GF-D8 (cell line): ENCODE measurements at places on chromosomes 7 and 10.

GRCh38 chr10:770975-771374 is 81.5 kb upstream of the DIP2C start:
- DNase-seq: no peak

- DNase-seq: no peak
Measured at GRCh38 chr7:116578526-116578925, 53.7 kb downstream of the CAV1 start.

GRCh38 chr7:142174441-142174840 is 62.9 kb downstream of the MGAM2 start:
- DNase-seq: no peak

DNA sequence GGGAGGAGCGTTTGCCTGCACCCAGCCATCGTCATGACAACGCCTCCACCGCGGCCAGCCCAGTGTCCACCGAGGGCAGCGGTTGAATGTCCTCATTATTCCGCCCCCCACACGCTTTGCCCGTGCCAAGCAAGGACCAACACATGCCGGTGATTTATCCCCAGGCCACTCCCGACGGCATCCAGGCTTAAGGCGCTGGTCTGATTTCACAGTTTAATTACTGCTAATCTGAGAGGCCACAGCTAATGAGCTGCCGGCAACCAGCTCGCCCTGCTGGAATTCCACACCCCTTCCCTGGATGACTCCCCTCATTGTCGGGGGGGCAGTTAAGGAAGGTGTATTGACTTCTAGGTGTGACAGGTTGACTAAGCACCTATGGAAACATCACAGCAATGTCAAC is 432.3 kb downstream of the DNAJB6 start:
- DNase-seq: no peak

GRCh38 chr10:71998840-71999194 is 34.6 kb downstream of the CHST3 start:
- DNase-seq: no peak

- DNase-seq: no peak
Measured at GRCh38 chr7:29496355-29497020, 67.1 kb upstream of the PRR15 start.

DNA sequence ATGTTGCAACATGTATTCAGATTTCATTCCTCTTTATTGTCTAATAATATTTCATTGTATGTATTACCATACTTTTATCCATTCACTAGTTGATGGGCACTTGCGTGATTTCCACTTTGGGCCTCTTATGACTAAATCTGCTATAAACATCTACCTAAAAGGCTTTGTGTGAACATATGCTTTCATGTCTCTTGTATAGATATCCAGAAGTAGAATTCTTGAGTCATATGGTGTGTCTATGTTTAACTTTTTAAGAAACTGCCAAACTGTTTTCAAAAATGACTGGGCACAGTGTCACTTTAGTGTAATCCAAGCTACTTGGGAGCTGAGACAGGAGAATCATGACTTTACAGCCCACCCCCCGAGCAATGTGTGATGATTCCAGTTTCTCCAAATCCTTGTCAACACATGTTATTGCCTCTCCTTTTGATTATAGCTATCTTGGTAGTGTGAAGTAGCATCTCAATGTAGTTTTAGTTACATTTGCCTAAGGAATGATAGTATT is 618.9 kb upstream of the C7orf33 start:
- DNase-seq: no peak

DNA sequence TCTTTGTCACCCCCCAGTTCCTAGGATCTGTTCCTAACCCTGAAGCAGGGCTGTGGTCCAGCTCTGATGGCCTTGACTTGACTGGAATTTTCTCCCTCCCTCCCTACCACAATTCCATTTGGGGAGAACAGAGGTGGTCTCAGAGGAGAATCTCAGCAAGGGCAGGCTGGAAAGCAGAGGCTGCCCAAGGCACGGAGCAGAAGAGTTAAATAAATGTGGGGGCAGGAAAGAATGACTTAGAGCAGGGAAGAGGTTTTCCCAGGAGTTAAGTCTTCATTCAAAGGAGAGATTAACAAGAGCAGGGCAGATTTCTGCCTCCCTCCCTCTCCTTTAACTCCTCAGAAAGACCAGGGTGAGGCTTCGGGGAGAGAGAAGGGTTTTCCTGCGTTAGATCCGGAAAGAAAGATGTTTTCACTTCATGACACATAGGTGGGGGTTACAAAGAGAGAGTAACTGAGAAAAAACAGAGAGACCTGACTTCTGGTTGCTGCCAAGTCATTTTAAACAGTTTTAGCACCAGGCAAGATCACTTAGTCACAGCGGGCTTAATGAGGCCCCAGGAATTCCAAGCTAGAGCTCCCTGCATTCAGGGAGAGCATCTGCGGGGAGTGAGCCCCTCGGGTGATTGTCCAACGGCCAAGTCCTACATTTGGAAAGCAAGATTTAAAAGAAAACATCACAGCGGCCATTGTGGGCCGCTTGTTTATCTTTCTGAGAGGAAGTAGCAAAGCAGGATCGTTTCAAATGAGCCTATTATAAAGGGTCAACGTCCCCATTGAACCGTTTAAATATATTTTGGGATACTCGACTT is 78.7 kb downstream of the ARHGAP22 start:
- DNase-seq: no peak

DNA sequence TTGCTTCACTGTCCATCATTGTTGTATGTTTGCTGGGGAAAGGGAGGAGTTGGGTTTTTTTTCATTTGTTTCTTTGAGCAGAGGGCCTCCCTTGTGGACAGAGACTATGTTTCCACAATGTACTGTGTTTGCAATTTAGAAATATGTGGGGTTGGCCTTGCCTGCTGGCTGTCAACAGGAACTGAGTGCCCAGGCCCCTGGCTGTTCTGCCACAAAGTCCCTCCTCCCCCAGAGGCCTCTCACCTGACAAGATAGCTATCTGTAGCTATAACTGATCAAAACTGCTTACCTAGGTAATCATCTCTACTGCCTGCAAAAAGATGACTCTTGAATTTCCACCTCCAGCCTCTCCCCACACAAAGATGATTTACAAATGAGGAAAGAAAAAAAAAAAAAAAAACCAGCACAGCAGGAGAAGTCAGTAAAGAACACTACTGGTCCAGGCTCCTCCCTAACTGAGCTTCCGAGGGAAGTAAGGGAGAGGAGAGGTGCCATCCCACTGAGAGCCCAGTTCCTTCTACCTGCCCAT is 121.8 kb downstream of the SGMS1 start:
- no peak for DNase-seq

GRCh38 chr7:47588704-47589225 is 6.9 kb upstream of the TNS3 start:
- DNase-seq: no peak

DNA sequence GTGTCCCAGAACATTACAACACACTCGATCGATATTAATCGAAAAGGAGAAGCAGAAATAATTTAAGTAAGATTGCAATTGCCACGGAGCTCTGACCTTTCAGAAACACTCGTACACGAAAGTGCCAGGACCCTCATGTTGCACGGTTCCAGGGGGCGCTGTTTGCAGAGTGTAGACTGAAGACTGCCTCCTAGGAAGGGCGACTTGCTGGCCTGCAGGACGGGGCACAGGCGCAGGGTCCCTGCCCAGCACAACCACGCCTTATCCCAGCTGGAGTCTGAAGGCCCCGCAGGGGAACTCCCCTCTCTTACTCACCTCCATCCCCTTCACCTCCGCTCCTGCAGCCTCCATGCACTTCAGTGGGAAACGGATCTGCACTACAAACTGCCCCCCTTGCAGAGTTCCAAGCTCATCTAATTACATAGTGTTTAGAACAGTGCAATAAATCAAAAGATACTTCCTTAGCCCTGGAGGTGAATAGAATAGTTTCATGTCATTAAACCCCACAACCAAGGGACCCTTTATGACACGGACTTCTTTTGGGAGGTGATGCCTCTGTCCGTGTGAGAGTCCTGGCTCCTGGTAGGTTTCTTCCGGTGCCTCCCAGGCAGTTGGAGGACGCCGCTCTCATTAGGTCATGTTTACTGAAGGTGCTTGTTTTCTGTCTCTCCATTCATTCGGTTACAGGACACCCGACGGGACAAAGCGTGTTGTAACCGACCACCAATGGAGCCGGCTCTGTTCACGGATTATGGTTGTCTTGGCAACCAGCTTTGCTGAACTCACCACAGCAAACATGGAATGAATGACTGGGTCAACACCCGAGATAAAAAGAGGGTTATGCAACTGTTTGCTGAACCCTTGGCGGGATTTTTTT is 262.2 kb downstream of the BAMBI start:
- no peak for DNase-seq

DNA sequence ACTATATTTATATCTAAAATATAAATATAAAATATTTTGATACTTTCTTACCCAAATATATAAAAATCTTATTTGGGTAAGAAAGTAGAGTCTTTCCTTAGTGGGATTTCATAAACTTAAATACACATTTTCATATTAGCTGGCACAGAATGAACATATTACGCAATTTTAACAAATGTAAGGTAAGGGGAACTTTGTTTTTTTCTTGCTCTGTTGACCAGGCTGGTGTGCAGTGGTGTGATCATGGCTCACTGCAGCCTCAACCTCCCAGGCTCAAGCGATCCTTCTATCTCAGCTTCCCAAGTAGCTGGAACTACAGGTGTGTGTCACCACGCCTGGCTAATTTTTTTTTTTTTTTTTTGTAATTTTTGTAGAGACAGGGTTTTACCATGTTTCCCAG is 18.3 kb downstream of the CYP26A1 start:
- DNase-seq: no peak

DNA sequence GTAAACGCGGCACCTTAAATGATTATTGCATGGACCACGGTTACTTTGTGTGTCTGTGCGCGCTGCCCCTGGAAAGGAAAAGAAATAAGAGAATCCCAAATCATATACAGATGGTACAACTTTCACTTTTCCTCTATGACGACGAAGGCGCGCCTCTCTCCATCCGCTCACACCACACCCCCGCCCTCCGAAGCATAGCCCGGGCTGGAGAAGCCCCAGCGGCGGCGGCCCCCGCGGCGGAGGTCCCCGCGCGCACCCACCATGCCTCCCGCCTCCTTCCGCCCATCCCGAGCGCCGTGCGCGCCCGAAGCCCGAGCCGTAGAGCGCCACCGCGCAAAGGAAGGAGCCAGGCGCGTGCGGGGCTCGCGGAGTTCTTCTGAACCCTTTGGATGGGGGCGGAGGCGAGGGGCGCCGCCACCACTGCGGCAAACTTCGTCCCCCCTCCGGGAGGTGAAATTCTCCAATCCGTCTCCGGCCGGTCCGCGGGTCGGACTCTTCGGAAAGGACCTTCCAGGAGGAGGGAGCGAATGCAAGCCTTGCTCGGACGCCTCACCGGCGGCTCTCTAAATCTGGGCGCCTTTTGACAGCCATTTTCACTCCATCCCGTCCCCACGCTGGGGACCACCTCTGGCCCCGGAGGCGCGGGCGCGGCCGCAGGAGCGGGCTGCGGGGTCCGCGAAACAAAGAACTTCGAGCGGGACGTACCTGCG is 588 bp downstream of the GLI3 start:
- no peak for DNase-seq

- no peak for DNase-seq
Measured at GRCh38 chr10:97333351-97333600, 1.3 kb downstream of the FRAT2 start.

GRCh38 chr7:20164425-20165145 is 52.6 kb downstream of the MACC1 start:
- peak; percentile 20 for DNase-seq

DNA sequence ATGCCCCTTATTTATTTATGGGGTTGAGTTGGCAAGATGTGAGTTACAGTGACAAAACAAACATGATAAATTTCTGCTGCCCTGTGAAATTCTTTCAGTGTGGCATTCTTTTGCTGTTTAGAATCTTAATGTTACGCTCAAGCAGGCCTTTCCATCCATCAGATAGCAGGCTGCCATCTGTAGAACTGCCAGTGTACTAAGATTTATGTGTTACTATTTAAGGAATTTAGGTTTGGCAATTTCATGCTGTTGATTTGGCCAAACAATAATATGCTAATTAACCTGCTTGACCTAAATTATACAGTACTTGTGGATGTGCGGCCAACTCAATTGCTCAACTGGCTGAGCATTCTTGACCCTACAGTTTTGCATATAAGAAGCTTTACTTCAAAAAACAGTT is 477.7 kb upstream of the TPK1 start:
- no peak for DNase-seq

DNA sequence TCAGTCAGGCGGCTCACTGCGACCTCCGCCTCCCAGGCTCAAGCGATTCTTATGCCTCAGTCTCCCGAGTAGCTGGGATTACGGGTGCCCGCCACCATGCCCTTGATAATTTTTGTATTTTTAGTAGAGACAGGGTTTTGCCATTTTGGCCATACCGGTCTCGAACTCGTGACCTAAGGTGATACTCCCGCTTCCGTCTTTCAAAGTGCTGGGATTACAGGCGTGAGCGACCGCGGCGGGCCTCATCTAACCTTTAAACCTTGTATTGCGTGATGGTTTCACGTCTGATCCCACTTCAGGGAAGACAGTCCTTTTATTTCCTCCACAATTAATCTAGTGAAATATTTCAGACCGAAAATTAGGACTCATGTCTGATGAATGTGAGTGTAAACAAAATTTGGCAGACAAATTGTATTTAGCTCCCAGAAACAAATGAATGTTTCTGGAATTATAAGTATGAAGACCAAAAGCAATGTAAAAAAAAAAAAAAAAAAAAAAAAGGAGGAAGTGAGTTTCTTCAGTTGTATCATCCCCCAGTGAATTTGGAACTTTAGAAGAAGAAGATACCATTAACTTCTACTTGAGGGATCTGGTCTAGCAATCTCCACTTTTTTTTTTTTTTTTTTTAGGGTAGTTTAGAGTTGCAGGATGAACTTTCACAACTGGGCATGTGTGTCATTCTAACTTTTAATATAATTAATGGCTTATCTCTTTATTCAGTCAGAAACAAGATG is 1.6 kb downstream of the NUP42 start:
- DNase-seq: peak; percentile 54

GRCh38 chr10:47257396-47258120 is 42.4 kb upstream of the GDF10 start:
- peak; percentile 12 for DNase-seq

DNA sequence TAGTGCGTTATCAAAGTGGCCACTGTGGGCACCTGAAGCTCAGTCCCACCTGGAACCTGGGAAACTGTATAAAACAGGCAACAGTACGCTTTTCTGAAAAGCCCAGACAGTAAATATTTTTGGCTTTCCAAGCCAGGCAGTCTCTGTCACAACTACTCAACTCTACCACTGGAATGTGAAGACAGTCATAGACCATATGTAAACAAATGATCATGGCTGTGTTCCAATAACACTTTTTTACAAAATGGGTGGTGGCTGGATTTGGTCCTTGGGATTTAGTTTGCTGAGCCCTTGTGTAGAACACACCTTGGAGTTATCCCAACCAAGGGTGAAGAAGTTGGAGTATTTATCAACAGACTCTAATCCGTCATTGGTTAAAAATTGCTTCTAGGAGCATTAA is 259.9 kb downstream of the SKIDA1 start:
- DNase-seq: no peak

- DNase-seq: no peak
Measured at GRCh38 chr10:119285495-119286267, 78.3 kb downstream of the GRK5 start.
